ENCODE measurements at places on chromosomes 5 and 9. TPM values are rescaled to one million over a fixed set of nuclear protein-coding genes. Genes with fewer than 3 reads are reported as not detected.

The CD72 gene
- total RNA-seq, result not detected

The OTULINL gene
- total RNA-seq, result 1.9 TPM

The BTNL8 gene
- total RNA-seq, result not detected

DNA sequence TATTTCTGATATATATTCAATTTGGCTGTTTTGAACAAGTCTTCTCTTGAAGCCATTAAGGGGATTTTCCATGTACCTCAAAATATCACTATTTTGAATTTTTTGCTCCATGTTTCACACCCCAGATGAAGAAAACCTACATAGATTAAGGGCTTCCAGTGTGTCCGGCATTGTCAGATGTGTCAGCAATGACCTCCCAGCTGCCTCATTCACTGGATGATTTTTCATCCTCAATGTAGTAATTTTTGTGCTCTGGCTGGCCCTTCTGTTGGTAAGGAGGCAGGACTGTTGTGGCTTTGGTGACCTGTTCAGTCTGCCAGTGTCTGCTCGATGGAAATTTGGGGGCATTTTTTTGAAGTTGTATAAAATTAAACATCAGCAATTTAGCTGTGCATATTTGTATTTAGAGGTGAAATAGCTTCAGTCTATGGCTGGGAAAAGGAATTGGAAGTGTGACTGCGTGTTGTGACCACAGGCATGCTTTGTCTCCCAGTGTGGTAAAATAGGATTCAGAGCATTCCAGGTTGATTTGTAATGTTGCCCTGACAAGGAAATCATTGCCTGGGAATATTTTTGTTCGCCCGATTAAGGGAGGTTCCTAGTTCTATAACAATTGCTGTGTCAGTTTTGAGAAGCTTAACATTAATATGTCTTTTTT is 312.4 kb downstream of the ARHGEF28 start:
- no peak overlapping the region for H3K27ac ChIP-seq
- H3K4me1 ChIP-seq, result no peaks in the 10 kb centered on the region
- no peaks in the 10 kb centered on the region for H3K36me3 ChIP-seq
- no peaks in the 10 kb centered on the region for H3K27me3 ChIP-seq
- no peak for DNase-seq
- H3K4me3 ChIP-seq, result no peak overlapping the region

- no peaks in the 10 kb centered on the region for H3K27me3 ChIP-seq
- H3K36me3 ChIP-seq, result no peaks in the 10 kb centered on the region
- no peak overlapping the region for H3K27ac ChIP-seq
- DNase-seq, result peak; percentile 75
- H3K4me1 ChIP-seq, result peaks cover 19% of the 10 kb centered on the region
- H3K4me3 ChIP-seq, result no peak overlapping the region
Observed at GRCh38 chr5:171750311-171750788, 35.3 kb upstream of the SMIM23 start.

DNA sequence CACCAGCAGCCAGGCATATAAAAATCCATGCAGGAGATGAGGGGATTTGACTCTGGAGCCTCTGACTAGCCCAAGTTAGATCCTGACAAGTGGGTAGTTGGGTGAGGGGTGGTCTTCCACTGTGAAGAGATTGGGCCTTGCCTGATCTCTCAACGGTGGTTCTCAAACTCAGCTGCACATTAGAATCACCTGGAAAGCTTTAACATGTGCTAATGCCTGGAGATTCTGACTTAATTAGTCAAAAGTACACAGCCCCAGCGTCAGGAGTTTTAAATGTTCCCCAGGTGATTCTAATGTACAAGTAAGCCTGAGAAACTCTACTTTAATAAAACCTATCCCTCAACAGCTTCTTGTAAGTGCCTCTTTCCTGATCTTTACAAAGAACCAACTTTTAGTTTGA is 57.5 kb downstream of the GCNT4 start:
- H3K27me3 ChIP-seq, result peaks cover under 1% of the 10 kb centered on the region
- H3K27ac ChIP-seq, result no peak overlapping the region
- no peak for DNase-seq
- no peaks in the 10 kb centered on the region for H3K36me3 ChIP-seq

DNA sequence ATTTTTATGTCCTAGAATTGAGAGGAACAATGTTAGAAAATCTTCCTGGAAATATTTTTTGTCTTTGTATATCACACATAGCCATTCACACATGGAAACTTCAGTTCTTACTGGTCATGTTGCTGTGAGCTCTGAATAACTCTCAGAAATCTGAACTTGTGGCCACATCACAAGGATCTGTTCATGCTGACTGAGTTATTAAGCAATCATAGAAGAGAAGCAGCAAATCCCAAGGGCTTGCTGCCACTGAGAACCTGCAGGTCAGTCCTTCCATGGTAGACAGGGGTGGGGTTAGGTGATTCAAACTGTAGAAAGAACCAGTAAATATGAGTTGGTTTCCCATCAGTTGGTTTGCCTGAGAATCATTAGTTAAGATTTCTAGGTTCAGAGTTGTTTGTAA is 27.6 kb downstream of the SGCD start:
- no peaks in the 10 kb centered on the region for H3K27me3 ChIP-seq
- no peak overlapping the region for H3K27ac ChIP-seq
- H3K4me1 ChIP-seq, result no peaks in the 10 kb centered on the region
- peaks cover 26% of the 10 kb centered on the region for H3K36me3 ChIP-seq
- DNase-seq, result no peak

DNA sequence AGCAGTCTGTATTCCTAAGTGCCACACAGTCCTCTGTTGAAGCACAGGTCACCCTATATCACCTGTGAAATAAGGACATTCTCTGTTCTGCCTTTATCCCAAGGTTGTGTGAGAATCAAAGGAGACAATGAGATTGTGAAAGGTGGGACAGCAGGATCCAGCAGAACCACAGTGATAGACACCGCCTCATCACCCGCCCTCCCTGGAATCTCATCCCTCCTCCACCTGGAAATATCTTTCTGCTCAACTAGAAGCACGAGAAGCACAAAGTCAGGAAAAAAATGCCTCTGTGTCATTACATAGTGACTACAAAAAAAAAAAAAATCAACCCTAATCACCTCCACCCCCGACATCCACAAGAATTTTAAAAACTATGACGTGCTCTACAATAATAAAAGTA is 32.3 kb downstream of the KLHL3 start:
- H3K36me3 ChIP-seq, result peaks cover 24% of the 10 kb centered on the region
- H3K4me1 ChIP-seq, result peaks cover 20% of the 10 kb centered on the region
- no peak for DNase-seq
- no peak overlapping the region for H3K4me3 ChIP-seq
